NCI-H1930 (cell line): ENCODE measurements at places on chromosomes 7 and 10.

DNA sequence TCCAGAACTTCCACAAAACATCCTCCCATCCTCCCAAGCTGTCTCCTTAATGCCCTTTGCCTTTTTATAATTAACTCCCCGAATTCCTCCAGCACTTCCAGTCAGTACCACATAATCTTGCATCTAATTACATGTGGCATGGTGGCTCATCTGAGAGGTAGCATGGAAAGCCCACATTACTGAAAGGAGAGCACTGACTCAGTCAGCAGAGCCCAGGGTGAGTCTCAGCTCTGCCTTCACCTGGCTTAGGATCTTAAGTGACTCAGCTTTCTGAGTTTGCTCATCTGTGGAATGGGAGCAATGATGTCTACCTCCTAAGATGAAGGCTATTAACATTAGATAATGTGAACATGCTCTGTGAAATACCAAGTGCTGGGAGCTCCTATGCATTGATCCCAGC, 433.9 kb downstream of the SORCS3 start:
- no peak for DNase-seq

DNA sequence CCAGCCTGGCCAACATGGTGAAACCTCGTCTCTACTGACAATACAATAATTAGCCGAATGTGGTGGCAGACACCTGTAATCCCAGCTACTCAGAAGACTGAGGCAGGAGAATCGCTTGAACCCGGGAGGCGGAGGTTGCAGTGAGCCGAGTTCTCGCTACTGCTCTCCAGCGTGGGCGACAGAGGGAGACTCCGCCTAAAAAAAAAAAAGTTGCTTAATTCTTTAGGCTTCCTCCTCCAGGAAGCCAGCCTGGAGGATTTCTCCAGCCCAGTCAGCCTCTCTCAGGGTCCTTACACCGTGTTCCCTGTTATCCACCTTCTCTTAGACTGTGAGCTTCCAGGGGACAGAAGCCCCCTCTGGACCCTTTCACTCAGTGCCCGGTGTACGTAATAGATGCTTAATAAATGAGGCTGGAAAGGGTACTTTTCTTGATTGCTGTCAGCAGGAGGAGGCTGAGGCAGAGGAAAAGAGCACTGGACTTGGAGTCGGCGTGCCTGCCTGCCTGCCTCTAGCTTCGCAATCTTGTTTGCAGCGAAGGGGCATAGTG, 16.4 kb upstream of the NODAL start:
- no peak for DNase-seq

- DNase-seq = no peak
These were observed 571.6 kb upstream of the MGMT start for GRCh38 chr10:128895473-128895872.

GRCh38 chr7:134046594-134047128, 80.5 kb upstream of the LRGUK start:
- no peak for DNase-seq

- no peak for DNase-seq
These were observed 3.7 kb upstream of the MAPK8 start for GRCh38 chr10:48302515-48303476.

- no peak for DNase-seq
These were observed 87.5 kb upstream of the GJD4 start for GRCh38 chr10:35517431-35518181.

GRCh38 chr7:117750612-117751563, 122.4 kb downstream of the CTTNBP2 start:
- peak; percentile 60 for DNase-seq
